NCI-H2029 treated with DMSO at 0.1 percent for 48 hours (cell line): ENCODE measurements at places on chromosomes 6 and 20.
A peak's percentile ranks its signal among the peaks of the same experiment; 100 is the strongest.

DNA sequence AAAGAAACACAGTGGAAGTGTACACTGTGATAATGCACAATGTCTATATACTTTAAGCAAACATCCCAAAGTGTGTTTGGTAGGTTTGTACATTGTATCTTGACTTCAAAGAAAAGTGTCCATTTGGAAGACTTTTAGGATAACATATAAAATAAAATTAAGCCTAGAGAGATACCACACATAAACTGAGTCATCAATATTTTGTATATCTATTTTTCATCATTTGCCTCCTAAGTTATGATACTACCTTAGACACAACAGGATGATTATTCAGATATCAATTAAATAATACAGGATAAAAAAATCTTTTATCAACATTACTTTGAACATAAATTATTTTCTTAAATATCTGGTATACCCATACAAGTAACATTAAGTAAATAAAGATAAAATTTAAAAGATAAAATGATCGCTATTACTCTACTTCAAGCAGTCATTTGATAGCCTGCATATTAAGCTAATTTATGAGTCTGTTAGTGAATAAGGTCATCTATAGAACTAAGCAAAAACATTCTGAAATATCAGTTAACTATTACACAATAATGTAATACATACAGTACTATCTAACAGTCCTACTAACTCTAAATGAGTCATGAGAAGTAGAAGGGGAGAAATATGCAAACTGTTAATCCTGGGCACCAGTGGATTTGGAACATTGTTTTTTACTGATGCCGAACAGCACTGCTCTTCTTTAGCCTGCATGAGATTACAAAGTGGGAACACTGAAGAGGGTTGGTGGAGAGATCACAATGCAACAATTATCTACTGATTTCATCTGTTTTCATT, 158.4 kb upstream of the SIM1 start:
- DNase-seq, result no peak

- DNase-seq, result no peak
These were observed 533 bp upstream of the RSPO3 start for GRCh38 chr6:127117979-127118297.

GRCh38 chr6:6600875-6601274, 12.4 kb downstream of the LY86 start:
- DNase-seq, result peak; percentile 97

GRCh38 chr6:36334832-36335459, 1.7 kb downstream of the BNIP5 start:
- DNase-seq, result no peak

- DNase-seq, result no peak
These were observed 80.2 kb upstream of the RNF217 start for GRCh38 chr6:124881898-124882578.
